ENCODE measurements at places on chromosomes 1 and 21.
A peak's percentile ranks its signal among the peaks of the same experiment; 100 is the strongest.

DNA sequence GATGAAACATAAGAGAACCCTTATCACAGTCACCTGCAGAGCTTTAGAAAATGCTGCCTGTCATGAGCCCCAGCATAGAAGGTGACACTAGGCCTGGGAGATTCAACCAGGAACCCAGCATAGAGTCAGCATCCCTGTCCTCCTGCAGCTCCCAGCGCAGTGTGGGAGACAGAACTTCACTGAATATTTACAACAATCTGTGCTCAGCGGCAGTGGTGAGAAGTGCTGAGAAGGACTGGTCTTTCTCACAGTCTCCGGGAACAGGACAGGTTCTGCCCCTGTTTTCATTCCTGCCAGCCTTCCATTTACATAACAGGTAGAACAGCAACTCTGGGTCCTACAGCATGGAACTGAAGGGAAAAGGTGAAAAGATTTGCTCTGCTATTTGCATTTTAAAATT is 83.5 kb upstream of the GADD45A start:
- no peak for DNase-seq

DNA sequence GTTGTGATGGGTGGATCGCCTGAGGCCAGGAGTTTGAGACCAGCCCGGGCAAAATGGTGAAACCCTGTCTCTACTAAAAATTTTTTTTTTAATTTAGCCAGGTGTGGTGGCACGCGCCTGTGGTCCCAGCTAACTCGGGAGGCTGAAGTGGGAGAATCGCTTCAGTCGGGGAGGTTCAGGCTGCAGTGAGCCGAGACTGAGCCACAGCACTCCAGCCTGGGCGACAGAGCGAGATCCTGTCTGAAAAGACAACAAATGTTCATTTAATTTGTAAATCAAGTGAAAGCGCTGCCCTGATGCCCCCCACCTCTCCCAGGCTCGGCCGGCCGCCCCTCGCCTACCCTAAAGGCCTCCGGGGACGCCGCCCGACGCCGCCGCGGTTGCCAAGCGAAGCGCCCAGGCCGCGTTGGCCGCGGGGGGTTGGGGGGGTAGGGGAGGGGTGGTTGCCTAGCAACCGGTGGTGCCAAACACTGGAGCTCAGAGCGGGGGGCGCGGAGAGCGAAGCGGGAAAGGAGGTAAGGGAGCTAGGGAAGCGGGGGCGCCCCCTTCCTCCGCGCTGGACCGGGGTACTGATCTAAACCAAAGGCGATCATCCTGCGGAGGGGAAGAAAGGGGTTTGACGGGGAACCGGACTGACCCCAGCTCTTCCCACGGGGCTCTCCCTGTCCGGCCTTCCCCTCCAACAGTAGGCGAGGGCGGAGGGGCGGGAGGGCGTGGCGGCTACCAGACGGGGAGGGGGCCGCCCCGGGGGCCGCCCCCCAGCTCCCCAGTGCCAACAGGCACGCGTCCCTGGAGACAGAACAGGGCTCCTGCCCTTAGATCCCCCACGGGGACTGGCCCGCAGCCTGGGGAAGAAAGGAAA is at the start of gene TEKT2:
Gene TEKT2, plus strand, starts transcription at position 460 of the 862 bp plus-strand sequence. CDS start 828 bp downstream, outside the sequence.
- DNase-seq: no peak

- DNase-seq: no peak
These were observed 4.9 kb downstream of the CROCC start for GRCh38 chr1:16926491-16927073.

DNA sequence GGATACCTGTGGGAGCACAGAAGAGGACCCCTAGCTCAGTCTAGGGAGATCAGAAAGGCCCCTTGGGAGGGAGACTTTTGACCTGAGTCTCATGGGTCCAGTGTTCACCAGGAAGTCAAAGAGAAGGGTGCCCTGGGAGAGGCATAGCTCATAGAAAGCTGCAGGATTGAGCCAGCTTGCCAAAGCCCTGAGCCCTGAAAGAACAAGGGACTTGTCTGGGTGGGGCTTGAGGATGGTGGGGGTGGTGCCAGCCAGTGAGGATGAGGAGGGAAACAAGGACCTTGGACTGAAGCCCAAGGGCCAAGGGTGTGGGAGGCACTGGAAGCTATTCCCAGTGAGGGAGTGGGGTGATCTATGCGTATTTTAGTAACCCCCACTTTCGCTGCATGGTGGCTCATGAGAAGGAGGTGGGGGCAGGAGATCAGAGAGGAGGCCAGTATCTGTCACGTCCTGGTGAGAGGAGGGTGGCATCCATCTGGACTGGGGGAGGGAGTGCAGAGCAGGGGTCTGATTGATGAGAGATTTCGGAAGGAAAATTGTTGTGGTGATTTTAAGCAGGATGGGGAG is 28.4 kb downstream of the DMBX1 start:
- DNase-seq: no peak

- DNase-seq: peak; percentile 65
These were observed 2.5 kb upstream of the METTL25B start for GRCh38 chr1:156725683-156726280.

GRCh38 chr1:61081686-61082310 is 563 bp upstream of the NFIA start:
- DNase-seq: no peak

- DNase-seq: no peak
These were observed 108.3 kb upstream of the USH2A start for GRCh38 chr1:216531263-216532239.

GRCh38 chr21:46325073-46325912 is 1.3 kb downstream of the PCNT start:
- DNase-seq: no peak

GRCh38 chr1:84192681-84193080 is 48.6 kb downstream of the PRKACB start:
- DNase-seq: no peak

- no peak for DNase-seq
These were observed 156.5 kb downstream of the HLX start for GRCh38 chr1:221035662-221036153.

GRCh38 chr1:169892927-169893644 is 610 bp downstream of the SCYL3 start:
- no peak for DNase-seq

- no peak for DNase-seq
These were observed 58.0 kb downstream of the FAAP20 start for GRCh38 chr1:2136386-2137235.

DNA sequence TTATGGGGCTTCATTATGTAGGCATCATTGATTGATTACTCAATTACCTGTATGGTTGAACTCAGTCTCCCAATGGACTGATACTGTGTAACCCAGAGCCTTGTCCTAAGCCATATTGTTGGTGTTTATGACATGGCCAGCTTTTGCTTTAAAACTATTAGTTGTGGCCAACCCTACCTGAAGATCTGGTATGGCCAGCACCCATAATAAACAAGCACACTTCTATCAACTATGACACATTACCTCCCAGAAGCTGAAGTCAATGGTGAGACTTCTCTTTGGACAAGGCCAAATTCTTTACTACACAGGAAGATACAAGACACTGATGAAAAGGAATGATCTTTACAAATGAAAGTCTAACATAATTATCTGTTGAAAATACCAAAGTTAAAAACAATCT is 28.8 kb downstream of the MAN1A2 start:
- no peak for DNase-seq

DNA sequence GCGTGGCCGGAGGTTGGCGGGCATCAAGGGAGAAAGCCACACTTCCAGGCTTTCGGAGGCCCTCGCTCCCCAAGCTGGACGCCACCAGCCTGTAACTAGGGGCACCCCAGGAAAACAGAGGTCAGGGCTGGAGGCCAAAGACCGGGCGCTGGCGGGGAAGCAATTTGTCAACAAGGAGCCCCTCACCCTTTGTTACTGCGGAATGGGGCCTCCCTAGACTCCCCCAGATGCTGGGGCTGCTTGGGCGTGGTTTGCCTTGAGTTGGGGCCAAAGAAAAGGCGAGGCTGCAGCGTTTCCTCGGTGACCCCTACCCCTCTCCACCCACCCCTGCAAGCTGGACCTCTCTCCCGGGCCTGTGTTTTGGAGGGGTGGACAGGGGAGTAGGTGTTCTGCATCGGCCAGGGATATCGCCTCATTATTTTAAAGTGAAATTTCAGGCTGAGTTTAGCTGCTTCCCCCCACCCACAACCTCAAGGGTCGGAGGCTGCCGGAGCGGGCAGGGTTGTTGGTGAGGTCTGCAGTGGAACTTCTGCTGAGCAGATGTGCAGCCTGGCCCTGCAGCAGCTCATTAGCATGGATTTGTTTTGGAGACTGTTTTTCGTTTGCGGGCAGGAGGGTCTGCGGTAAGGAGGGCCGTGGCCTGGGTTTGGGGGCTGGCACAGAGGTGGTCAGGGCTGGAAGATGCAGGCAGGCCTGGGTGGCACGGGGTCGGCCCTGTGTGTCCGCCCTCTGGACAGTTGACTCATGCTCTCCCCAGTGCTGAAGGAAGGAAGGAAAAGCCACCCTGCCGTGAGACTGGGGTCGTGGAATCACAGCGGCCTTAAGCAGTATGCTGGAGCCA is 1.5 kb downstream of the NBL1 start:
- DNase-seq: no peak

GRCh38 chr1:16438516-16438915 is 1.3 kb upstream of the SPATA21 start:
- no peak for DNase-seq

GRCh38 chr1:21836010-21836409 is 23.9 kb downstream of the LDLRAD2 start:
- no peak for DNase-seq

DNA sequence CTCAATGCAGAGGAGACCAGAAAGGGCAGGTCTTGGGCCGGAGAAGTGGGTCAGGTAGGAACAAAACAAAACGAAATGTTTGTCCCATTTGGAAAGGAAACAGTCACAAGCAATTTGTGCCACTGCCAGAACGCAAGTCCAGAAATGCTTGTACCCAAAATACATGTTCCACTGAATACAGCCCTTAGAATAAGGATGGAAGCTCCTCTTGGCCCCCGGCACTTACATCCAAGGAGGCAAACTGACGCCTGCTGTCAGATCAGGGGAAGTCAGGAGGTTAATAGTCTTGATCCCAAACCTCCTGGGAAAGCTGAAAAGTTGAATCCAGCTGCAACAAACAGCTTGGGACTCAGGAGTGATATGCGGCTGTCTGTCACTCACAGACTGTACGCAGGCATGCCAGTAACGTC is 75.9 kb upstream of the GALNT2 start:
- no peak for DNase-seq

GRCh38 chr1:156953571-156953970 is 33.1 kb downstream of the LRRC71 start:
- no peak for DNase-seq

DNA sequence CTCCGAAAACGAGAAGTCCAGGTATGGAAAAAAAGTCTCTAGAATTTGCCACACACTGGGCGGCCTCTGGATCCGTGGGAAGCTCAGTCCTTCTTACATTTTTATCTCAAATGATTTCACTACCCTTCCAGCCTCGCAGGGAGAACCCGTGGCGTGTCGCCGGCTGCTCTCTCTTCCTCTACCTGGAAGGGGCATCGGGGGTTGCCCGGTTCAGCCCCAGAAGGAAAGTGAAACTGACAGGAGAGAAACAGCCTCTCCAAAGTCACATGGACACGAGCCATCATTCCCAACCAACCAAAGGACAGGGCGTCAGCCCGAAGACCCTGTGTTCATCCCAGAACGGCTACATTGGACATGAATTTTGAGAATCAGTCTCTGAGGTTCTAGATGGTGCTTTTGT is 182.5 kb downstream of the ADSS2 start:
- no peak for DNase-seq

GRCh38 chr1:232988572-232989040 is 38.2 kb downstream of the NTPCR start:
- DNase-seq: no peak

- DNase-seq: no peak
These were observed 164.9 kb downstream of the ST6GALNAC3 start for GRCh38 chr1:76239470-76239918.

DNA sequence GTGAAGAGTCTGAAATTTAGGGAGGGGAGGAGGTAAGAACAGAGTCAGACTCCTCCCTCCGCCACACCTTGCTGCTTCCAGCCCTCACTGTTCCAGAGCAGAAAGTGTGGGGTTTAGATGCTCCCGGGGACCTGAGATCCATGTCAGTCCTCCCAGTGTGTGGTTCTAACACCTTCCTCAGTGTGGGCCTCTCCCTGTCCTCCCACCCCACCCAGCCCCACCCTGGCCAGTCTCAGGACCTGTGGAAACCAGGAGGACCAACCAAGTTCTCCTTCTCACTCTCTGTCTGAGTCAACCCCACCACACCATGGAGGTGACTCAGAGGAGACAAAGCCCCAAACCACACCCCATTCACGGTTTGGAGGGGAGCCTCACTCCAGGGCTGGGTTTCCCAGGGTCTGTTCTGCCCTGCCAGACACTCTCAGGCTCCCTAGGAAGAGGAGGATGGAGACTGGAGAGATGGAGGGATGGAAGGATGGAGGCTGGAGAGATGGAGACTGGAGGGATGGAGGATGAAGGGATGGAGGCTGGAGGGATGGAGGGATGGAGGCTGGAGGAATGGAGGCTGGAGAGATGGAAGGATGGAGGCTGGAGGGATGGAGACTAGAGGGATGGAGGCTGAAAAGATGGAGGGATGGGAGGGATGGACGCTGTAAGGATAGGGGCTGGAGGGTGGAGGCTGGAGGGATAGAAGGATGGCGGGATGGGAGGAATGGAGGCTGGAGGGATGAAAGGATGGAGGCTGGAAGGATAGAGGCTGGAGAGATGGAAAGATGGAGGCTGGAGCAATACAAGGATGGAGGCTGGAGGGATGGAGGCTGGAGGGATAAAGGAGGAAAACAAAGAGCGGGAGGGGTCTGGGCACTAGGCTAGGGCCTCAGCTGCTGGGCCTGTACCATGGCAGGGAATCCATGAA is 100.9 kb upstream of the RUNX3 start:
- peak; percentile 74 for DNase-seq

- no peak for DNase-seq
These were observed 77.9 kb downstream of the ZNF644 start for GRCh38 chr1:90943966-90944365.

- DNase-seq: no peak
These were observed 41.5 kb downstream of the STYXL2 start for GRCh38 chr1:167135281-167135840.

GRCh38 chr1:224615861-224616755 is at the start of gene CNIH3:
CNIH3 (plus strand) TSS chr1:224616317; CDS start chr1:224617175, 858 bp downstream.
- no peak for DNase-seq

GRCh38 chr1:106063510-106063909 is 993.0 kb upstream of the PRMT6 start:
- no peak for DNase-seq

DNA sequence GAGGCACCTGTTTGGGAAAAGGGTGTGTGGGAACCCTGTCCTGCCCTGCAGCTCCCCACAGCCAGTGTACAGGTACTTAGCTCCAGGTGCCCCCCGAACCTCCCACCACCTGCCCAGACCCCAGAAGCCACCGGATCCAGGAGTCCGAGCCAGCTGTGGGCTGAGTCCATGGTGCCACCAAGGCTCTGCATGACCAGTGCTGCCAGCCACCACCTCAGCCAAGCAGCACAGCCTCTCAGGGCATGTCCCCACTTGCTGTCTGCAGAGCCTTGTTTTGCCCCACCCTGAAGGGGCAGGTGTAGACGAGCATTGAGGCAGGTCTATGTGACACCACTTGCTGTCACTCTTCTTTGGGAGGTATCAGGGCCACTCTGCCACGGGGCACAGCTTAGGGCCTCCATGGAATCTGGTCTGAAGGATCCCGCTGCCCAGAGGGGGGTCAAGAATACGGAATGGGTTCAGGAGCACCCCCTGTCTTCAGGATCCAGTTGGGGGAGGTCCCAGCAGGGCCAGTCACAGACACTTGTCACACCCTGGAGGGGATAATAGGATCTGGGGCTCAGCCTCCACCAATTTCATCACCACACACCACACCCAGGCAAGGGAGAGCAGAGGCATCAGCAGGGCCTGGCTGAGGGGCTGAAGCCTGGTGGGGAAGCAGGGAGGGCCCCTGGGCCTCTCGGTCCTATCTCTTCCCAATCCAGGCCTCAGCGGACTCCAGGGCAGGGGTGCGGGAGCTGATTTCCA is 27.7 kb downstream of the ARHGEF19 start:
- DNase-seq: no peak
